ENCODE measurements at places on chromosomes 4 and X. TPM values are rescaled to one million over a fixed set of nuclear protein-coding genes. Genes with fewer than 3 reads are reported as not detected.

DNA sequence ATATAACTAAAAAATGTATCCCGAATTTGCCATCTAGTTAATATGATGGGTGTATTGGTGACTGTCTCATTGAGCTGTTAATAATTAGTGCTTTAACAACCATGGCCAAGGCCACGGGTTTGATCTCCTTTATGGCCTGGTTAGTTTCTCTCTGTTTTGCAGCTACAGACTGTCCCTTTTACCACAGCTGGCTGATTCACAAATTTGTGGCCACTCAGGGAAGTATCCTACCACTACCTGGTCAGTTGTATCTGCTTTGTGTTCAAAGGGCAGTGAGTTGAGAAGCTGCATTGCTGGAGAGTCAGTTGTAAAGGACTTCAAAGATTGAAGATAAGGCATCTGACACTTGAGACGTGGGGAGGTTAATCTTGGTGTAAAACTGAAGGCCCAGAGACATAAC lies 219.1 kb upstream of the BMP3 start:
- no peak for DNase-seq

GRCh38 chrX:45502396-45502795 lies 301.7 kb upstream of the DIPK2B start:
- DNase-seq: no peak

- no peak for DNase-seq
Observed at GRCh38 chrX:21843179-21843578, 3.8 kb downstream of the MBTPS2 start.

DNA sequence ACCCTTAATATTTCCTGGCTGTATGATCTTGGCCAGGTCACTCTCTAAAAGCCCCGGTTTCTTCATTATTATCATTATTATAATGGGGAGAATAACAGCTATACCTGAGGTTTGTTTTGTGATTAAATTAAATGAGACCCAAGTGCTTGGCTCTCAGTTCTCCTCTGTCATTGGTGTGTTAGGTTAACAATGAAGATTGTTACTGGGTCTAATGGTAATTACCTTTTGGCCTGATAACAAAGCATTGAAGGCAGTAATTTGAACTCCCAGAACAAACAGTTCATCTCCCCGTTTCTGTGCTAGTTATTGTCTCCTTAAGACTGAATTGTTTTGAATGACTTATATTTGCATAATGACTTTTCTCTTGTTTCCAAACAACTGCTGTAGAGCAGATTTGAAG lies 6.8 kb upstream of the ANAPC4 start:
- DNase-seq: no peak

DNA sequence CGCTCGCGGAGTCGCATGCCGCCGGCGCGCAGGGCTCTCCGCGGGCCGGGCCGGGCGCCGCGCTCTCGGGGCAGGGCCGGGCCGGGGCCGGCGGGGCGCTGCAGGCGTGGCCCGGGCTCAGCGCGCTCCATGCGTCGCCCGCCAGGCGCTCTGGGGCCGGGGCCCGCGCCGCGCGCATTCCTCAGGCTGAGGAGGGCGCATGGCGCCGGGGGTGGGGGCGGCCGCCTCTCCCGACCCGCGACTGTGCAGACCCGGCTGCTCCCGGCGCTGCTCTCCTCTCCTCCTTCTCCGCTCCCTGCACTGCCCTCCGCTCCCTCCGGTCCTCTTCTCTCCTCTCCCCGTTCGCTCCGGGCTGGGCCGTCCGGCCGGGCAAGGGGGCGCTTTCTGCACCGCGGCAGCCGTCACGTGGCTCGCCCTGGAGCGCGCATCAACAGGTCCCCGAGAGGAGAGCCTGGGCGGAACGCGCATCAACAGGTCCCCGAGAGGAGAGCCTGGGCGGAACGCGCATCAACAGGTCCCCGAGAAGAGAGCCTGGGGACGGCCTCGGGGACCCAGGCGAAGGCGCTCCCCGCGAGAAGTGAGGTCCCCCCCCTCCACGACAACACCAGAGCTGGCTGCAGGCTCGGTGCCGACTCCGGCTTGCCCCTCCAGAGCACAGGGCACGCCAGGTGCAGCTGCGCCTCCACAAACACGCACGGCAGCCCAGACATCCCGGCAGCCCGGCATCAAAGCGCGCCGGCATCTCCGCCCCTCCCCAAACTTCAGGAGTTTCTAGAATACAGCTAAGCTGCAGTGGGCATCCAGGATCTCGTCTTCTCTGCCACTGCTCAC lies 12.9 kb downstream of the PPP2R3B start:
- DNase-seq: no peak

DNA sequence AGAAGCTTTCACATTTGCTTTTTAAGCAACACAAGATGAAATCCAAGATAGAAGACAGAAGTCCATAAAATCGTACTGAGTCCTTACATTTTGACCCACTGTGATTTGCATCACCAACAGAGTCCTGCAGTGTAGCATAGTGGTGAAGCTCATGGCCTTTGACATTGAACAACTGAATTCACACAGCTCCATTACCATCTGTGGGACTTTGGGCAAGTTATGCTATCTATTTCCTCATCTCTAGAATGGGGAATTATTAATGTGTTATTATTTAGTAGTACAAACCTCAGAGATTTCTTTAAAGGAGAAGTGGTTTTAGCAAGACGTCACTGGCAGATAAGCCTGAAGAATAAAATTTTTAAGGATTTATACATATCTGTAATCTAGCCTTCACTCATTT lies 10.7 kb downstream of the GPRIN3 start:
- DNase-seq: no peak

DNA sequence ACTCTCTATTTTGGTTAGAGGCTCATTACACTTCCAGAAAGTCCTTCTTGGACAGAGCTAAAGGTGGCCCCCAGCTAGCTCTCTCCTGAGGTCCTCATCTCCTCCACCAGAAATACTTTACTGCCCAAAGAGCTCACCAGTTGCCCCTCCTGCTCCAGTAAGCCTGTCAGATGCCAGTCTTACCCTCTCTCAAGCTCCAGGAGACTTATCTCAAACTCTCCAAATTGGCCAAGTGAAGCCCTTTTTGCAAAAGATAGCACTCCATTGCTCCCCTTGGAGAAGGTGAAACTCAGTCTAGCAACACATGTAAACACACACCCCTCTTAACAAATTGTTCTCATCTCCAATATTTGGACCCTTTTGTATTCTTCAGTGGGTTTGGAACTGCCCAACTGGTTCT lies 128.5 kb downstream of the ZNF330 start:
- no peak for DNase-seq

DNA sequence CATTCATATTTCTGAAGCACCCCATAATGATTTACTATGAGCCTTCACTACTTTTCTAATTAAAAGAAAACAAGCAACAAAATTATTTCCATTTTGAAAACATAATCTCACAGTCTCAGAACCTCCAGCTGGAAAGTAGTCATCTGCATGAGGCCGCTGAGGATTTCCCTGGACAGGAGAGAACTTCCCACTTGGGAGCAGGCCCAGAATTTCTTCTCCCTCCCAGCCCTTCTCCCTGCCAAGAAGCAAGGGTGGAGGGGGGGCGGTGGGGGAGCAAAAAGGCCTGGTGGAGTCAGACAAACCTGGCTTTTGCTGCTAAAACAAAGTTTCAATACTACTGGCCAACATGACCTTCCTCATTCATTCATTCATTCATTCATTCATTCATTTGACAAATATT lies 167.3 kb downstream of the PJA1 start:
- no peak for DNase-seq

- no peak for DNase-seq
Observed at GRCh38 chrX:13109817-13110216, 65.4 kb upstream of the FAM9C start.

GRCh38 chrX:2574271-2574670 lies 73.5 kb upstream of the DHRSX start:
- no peak for DNase-seq

DNA sequence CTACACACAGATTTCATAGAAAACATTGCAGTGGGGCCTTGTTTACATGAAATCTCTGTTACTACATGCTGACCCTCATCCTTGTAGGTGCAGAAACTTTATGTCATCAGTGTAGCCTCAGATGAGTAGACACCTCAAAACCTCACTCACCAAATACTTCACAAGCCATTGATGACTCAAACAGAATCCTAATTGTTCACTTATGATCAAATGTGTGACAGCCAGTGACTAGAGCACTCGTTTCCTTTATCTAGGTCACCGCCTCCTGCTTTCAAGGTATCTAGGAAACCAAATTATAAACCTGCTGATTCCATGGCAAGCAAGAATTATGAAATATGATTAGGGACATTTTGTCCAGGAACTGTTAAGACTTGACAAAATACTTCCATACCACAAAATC lies 255.8 kb upstream of the GPRIN3 start:
- no peak for DNase-seq

GRCh38 chrX:27619975-27620374 lies 29.8 kb downstream of the DCAF8L2 start:
- DNase-seq: no peak

GRCh38 chr4:132395561-132395960 lies 753.5 kb upstream of the PCDH10 start:
- DNase-seq: no peak

DNA sequence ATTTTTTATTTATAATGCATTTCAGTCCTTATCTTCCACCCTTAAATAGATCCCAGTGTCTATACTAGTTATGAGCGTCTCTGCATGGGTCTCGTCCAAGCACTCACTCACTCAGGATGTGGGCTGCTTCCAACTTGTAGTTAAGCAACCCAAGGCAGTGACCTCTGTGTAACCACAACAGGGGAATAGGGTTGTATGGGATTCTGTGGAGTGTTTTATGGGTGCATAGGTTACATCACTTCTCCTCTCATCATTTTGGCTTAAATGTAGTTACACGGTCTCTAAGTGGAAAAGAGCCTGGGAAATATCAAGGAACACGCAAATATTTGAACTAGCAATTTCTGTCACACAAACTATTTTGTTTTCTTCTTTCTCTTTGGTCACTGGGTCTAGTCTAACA lies 931.0 kb downstream of the STIM2 start:
- no peak for DNase-seq

DNA sequence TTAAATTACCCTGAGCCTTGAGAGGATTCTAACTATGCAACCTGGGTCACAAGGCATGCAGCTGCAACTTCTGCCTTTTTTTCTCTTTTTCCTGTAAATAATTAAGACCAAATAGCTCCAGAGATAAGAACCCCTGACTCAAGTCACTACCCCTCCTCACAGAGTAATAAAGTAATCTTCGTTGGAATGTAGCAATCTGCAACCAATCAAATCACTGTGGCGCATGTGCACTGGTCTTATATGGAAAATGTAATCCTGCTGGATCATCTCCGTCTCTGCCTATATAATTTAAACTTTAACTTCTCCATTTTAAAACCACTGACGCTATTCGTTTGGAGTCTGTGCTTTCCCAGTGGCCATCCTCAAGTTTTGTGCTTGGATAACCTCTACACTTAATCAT lies 6.1 kb upstream of the EFHC2 start:
- no peak for DNase-seq

DNA sequence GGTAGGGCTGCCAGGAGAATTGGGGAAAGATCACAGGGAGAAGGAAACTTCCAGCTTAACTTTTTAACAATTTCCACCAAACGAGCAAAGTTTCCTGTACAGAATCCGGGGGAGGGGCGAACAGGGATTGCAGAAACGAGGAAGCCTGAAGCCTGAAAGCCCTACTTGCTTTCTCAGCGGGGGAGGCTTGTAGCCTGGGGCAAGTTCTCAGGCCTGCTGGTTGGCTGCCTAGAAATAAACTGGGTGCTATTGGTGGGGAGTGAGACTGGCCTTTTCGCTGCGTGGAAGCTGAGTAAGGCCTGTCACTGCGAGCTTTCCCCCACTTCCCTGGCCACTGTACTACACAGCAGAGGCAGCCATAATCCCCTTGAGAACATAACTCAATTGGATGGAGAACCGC lies 110.8 kb upstream of the ATP8A1 start:
- DNase-seq: no peak

DNA sequence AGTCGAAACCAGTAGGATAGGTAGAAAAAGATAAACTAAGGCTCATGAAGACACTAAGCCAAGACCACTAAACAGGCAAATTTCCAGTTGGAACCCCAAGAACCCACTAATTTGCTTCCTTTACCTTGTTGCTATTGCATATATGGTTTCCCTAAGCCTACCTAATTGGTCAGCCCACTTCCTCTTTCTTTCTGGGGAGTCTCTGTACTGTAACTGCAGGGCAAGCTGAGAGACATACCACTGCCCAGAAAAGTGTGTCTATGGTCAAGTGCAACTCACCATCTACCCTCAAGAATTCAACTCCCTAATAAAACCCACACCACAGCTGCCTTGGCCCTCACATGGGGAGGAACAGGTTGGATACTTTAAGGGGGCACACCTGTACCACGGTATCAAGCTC lies 28.6 kb downstream of the IDS start:
- DNase-seq: no peak

- DNase-seq: no peak
Observed at GRCh38 chr4:93743635-93744034, 84.9 kb upstream of the ATOH1 start.

DNA sequence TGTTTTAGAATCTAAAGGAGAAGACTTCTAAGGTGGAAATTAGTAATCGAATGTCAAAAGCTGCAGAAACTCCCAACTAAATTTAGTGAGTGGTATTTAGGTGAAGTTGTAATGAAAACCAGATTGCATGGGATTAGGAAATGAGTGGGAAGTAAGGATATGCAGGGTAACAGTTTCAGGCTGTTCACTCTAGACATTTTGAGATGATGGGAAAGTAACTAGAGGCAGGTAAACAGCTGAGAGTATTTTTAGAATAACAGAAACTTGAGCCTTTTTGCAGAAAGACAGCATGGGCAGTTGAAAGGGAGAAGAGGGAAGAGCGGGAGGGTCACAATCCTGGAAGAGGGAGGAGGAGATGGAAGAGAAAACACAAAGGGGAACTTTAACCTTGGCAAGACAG lies 12.7 kb downstream of the SPRY1 start:
- DNase-seq: no peak

DNA sequence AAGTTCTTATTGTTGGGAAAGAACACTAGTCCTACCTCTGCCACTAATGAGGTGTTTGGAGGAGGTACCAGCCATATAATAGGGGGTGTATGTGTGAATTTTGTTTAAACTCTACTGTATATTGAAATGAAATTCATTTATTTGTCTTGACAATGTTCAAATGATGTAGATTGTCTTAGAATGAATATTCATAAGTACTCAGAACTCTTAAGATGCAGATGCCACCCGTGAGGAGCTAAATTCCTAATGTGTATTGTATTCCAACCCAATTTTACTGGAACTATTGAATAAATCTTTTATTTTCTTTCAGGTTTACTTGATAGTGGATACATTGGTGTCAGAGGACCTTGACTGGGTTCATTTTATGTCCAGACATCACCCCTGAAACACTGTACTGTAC lies 63.9 kb upstream of the RAB33B start:
- DNase-seq: no peak

DNA sequence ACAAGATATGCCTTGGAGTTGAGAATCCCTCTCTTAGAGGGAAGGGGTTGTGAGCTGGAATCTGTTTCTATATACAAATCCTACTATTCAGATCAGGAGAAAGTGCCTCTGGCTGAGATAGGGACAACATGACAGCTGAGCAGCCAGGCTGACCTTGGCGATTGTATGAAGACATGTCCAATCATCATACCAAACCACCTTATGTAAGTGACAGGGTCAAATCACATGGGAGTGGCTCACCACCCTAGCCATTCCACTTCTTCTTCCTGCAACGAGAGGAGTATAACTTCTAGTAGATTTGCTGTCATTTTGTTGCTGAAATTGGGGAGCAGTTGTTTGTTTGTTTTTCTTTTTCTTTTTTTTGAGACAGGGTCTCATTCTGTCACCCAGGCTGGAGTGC lies 48.3 kb upstream of the TMEM150C start:
- no peak for DNase-seq

The WDR17 gene
- total RNA-seq: 60.2 TPM

The DCUN1D4 gene
- total RNA-seq: 91.0 TPM

The RHOXF2B gene
- total RNA-seq: not detected

The STARD8 gene
- total RNA-seq: 3.7 TPM

The TLR2 gene
- total RNA-seq: 2.2 TPM

The CYBB gene
- total RNA-seq: 10.3 TPM

The ATP1B4 gene
- total RNA-seq: not detected

The NR3C2 gene
- total RNA-seq: 10.1 TPM

Data from cerebellum (tissue), 4 donors.